Stimulated activated CD4-positive, alpha-beta T cell treated with anti-CD3 and anti-CD28 coated beads, Interleukin-12 subunit alpha, Interleukin-12 subunit beta, amount 100 ng/mL, for 24 hours (primary cell): ENCODE measurements at places on chromosomes 6 and 20.
A peak's percentile ranks its signal among the peaks of the same experiment; 100 is the strongest.

- DNase-seq = no peak
Observed at GRCh38 chr6:111031151-111031550, 49.3 kb downstream of the RPF2 start.

GRCh38 chr6:149445095-149445466 is 39.7 kb downstream of the ZC3H12D start:
- DNase-seq = no peak

DNA sequence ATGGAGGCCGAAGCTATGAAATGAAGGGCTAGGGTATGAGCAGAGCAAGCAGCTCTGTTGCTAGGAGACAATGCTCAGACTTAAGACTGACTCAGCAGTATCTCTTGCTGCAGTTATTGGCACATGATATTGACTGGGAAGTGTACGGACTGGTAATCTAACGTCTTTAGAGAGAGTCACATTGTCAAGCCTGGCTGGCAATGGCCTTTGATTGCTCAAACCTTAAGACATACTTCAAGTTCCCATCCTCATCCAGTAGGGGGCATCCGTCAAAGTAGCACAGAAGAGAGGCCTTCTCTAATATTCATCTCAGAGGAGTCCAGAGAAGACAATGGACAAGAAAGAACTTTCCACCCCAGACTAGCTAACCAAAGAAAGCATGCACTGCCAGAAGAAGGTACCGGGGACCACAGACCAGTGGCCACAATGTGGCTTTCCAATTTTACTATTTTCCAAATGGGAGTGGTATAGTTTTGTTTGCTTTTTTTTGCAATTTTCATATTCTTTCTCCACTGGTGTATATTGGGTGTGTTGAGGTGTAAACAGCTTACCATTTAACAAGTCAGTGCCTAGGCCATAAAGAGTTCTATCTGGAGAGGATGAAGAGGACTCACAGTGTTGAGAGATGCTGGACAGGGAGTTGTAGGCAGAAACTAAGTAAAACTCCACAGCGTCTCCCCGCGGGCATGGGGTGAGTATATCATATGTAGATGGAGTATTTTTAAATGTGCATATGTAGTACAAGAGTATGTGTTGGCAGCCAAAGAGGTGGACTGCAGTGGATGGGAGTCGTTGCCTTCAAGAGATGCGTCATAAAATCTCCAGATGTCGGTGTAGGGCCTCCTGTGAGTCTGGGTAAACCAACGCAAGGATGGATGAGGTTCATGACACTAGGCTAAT is 36.7 kb downstream of the LRFN2 start:
- no peak for DNase-seq

GRCh38 chr6:63923139-63923739 is 287.6 kb downstream of the PHF3 start:
- no peak for DNase-seq

DNA sequence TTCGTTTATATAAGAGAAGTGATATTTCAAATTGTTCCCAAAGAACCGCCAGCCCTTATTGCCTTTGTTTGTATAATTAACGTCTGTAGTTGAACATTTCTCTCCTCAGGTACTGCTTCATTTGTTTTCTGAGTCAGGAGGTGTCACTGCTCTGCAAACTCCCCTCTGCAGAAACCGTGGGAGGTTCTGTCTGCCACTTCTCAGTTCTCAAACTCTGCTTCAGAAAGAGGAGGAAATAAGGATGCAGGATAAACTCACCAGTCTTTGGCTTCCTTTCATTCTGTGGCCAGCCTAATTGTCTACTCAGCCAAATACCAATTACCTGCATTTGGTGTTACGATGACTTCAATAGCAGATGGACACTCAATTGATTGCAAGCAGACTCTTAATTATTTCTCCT is 149.8 kb downstream of the PAK5 start:
- DNase-seq = no peak

GRCh38 chr6:136113736-136114173 is 136.4 kb downstream of the MTFR2 start:
- no peak for DNase-seq

DNA sequence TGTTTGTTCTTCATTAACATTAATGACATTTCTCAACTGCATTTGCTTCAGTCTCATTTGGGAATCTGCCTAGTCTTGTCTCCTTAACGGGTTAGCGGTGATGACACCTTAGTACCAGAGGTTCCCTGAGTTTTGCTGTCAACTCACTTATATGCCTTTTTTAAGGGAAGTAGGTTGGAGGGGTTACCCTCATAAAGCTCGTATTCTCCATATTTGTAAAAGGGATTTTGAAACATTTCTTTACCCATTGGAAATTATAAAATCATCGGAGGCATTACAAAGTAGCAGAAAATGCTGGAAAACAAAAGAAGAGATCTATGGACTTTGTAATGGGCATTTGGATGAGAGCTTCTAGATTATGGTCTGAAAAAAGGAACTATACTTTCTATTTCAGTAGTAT is 88.7 kb upstream of the PRDM1 start:
- no peak for DNase-seq

DNA sequence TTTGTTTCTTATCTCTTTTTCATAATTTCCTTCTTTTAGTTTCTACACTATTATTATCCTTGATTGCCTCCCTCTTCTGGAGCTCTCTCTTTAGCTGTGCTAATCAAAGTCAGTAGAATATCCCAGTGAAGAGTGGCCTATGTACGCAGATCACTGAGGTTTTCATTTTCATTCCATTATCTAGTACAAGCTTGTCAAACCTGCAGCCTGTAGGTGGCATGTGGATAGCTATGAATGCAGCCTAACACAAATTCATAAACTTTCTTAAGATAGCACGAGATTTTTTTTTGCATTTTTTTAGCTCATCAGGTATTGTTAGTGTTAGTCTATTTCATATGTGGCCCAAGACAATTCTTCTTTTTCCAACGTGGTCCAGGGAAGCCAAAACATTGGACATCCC is 825.7 kb upstream of the MAP3K7 start:
- DNase-seq = no peak

DNA sequence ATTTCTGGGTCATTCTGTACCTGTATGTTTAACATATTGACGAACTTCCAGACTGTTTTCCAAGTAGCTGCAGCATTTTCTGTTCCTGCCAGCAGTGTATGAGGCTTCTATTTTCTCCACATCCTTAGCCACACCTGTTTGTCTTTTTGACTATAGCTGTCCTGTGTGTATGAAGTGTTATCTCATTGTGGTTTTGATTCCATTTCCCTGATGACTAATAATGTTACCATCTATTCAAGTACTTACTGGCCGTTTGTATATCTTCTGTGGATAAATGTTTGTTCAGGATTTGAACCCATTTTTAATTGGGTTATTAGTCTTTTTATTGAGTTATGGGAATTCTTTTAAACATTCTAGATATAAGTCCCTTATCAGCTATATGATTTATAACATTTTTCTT is 95.2 kb downstream of the JAG1 start:
- no peak for DNase-seq

- no peak for DNase-seq
Observed at GRCh38 chr6:33312361-33313104, 1.3 kb downstream of the TAPBP start.

- DNase-seq = no peak
Observed at GRCh38 chr6:161963634-161964234, 689.9 kb upstream of the AGPAT4 start.

- DNase-seq = no peak
Observed at GRCh38 chr6:100449239-100449691, 15.5 kb downstream of the SIM1 start.

- peak; percentile 8 for DNase-seq
Observed at GRCh38 chr6:134519465-134519864, 201.6 kb upstream of the SGK1 start.

- DNase-seq = no peak
Observed at GRCh38 chr6:40586369-40587201, 579 bp downstream of the LRFN2 start.

GRCh38 chr6:90266905-90267621 is 29.6 kb downstream of the BACH2 start:
- no peak for DNase-seq

DNA sequence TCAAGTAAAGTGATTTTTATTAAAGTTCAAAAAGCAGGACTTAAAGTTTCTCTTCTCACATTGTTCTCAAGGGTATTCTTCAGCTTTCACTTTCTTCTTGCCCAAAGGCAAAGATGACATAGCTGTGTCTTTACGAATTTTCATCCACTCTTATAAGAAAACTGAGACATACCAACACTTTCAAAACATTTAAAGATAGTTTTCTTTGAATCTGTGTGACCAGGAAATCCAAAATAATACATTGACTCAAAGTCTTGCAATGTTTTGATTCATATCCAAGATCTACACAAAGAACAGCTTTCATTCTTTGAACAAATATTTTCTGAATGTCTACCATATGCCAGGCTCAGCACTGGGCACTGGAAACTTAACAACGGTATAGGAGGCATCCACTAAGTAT is 117.9 kb downstream of the SIM1 start:
- no peak for DNase-seq

GRCh38 chr6:105642708-105643107 is 239.8 kb upstream of the PREP start:
- no peak for DNase-seq

- no peak for DNase-seq
Observed at GRCh38 chr20:52787216-52787615, 184.9 kb upstream of the TSHZ2 start.

GRCh38 chr20:61385296-61385695 is 133.2 kb downstream of the CDH4 start:
- no peak for DNase-seq

- DNase-seq = no peak
Observed at GRCh38 chr6:56771189-56771588, 128.5 kb upstream of the DST start.

DNA sequence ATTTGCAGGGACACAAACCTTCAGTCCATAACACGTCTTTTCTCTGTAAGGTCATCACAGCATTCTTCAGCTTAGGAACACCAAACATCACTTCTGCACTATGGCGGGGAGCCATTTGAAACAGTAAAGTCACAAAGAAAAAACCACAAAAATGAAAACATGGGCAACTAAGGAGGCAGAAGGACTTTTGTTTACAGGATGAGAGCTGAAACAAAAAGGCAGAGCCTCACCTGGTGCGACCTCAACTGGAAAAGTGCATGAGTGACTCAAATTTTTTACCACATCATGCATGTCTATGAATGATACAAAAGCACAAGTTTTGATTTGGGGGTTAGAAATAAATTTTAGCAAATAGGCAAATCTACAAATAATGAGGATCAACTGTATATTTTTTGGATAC is 68.2 kb upstream of the TNFAIP3 start:
- DNase-seq = no peak

DNA sequence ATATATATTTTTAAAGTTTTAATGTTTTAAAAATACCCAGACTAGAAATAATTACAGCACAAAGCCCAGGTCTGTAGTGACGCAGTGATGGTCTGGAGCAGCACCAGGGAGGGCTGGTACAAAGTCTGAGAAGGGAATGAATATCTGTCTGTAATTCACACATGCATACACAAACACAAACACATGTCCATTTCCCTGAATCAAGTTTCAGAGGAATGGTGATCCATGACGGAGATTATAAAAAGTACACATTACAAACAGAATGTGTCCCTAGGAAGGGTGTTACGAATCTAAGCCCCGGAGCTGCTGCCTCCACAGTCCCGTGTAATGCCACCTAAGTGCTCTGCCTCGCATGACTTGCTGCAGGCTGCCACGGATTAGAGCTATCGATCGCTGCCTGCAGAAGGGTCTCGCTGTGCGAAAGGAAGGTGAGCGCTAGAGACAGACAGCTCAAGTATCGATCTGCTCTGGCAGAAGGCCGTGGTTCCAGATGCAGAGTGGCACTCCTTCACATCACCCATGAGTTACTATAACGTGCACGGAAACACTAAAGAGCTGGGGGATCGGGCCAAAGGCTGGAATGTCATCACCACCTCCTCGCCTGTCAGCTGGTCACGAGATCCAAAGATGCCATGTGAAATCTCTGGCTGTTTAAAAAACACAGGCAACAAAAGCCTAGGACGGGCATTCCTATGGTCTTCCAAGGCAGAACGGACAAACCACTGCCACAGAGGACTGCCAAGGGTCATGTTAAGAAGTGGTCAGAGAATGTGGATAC is 87.1 kb downstream of the INSM1 start:
- no peak for DNase-seq

DNA sequence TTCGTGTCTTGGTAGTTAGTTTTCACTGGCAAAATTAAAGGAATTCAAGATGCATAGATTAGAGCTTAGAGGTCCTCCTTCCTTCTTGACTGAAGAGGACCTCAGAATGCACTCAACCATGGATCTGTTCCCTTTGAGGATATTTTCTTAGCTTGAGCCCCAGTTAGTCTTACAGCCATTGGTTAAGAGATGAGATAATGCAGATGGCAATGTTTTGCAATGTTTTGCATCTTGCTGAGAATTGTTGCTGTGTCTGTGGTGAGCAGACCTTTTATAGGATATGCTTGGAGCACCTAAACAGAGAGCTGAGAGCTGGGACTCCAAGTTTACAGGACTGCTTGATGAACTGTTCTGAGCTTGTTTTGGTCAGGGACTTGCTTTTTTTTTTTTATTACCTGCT is 107.5 kb downstream of the TMEM170B start:
- no peak for DNase-seq

- no peak for DNase-seq
Observed at GRCh38 chr6:79031821-79032590, 46.0 kb downstream of the PHIP start.

GRCh38 chr20:21613512-21613911 is 92.0 kb upstream of the PAX1 start:
- no peak for DNase-seq

DNA sequence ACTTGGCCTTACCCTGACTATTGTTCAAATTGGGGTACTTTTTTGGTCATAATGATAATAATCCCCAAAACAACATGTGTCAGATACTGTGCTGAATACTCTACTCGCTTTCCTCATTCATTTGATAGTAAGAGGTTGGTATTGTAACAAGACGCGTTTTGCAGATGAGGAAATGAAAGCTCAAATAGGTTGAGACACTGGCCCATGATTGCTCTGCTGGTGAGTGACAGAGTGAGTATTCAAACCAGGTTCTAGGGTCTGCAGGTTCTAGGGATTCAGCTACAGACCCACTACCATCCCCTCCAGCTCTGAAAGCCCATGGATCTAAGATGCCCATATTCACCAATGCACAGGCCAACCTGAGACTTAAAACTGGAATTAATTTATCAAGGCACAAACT is 1.3 kb upstream of the ENPP4 start:
- DNase-seq = no peak
